HTR-8/SVneo (cell line): ENCODE measurements at places on chromosomes 11 and 22.

- DNase-seq, result no peak
Observed at GRCh38 chr11:45895553-45896259, 10.3 kb downstream of the MAPK8IP1 start.

- peak; percentile 58 for DNase-seq
Observed at GRCh38 chr22:21942407-21943343, 10.0 kb downstream of the PPM1F start.

DNA sequence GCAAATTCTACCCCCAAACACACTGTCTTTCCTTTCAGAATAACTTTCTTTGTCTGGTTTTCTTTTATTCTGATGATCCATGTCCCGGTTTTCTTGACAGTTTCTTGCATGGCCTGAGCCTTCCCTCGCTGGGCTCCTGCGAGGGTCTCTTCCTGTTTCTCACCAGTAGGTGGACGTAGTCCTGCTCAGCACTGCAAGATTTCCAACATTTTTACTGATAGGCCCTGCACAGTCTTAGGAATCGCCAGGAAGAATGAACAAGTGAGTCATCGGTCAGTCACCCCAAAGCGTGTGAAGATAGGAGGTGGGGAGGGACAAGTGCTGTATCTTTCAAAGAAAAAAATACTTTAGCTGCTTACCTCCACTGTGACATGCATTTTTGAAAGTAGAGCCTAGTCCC, 16.9 kb upstream of the KIRREL3 start:
- peak; percentile 70 for DNase-seq

DNA sequence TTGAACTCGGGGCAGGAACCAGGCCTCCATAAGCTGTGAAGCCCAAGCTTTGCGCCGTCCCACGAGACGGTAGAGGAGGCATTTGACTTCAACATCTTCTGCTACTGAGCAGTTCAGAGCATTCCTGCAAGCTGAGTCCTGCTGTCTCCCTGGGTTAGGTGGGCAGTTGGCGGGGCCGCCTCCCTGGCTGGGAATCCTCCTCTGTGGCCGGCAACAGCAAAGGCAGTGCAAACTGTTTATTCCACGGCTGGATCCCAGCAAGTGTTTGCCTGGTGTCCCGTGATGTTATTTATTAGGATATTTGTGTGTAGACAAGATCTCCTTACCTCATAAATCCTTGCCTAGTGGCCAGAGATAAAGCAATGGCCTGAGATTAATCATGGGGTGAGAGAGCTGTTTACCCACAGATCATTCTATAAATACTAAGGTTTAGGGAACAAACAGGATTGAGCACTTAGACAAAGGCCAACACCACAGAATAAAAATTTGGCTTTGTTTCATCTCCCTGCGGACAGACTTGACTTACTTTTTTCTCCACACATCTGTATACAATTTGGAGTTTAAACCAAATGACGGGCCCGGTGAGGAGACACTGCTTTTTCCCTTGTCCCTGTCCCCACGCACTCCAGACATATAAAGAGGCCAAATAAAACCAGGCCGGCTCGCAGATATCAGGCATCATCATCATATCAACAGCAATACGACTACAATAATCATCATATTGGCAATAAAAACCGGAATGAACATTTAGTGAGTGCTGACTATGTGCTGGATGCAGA, 63.4 kb downstream of the NAT10 start:
- no peak for DNase-seq

- DNase-seq, result no peak
Observed at GRCh38 chr11:128480066-128480465, 107.3 kb downstream of the ETS1 start.

DNA sequence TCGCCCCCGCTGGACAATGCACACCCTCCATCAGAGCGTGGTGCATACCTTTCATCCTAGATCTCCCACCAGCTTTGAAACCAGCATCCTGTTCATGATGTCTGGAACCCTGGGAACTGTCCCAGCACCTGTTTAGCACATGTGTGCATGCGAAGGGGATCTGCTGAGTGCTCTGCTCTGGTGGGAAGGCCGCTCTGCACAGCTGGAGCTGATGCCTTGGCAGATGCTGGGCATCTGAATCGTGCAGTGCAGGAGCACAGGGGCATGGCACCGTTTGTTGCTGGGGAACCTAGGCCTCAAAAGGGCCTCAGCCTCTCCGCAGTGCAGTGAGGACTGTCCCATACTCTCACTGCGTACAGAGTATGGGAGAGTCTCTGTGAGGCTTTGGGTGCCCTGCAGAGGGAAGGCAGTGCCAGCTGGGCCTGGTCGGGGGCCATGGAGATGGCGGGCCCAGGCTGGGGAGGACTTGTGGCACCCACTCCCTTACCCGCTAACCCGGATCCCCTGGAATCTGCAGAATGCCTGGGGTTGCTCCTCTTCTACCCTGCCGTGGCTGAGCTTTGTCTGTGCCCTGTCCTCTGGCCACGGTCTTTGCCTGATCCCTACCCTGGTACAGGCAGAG, 72.9 kb upstream of the ATXN10 start:
- no peak for DNase-seq

GRCh38 chr11:33988586-33989370, 62.8 kb upstream of the CAPRIN1 start:
- no peak for DNase-seq

- peak; percentile 75 for DNase-seq
Observed at GRCh38 chr11:64659417-64660144, 63.4 kb downstream of the NRXN2 start.

- peak; percentile 85 for DNase-seq
Observed at GRCh38 chr11:122628810-122629555, 26.5 kb upstream of the UBASH3B start.

GRCh38 chr11:63998558-63999348, 12.5 kb downstream of the OTUB1 start:
- DNase-seq, result no peak

GRCh38 chr11:132935383-132935782, 596.9 kb downstream of the OPCML start:
- no peak for DNase-seq

DNA sequence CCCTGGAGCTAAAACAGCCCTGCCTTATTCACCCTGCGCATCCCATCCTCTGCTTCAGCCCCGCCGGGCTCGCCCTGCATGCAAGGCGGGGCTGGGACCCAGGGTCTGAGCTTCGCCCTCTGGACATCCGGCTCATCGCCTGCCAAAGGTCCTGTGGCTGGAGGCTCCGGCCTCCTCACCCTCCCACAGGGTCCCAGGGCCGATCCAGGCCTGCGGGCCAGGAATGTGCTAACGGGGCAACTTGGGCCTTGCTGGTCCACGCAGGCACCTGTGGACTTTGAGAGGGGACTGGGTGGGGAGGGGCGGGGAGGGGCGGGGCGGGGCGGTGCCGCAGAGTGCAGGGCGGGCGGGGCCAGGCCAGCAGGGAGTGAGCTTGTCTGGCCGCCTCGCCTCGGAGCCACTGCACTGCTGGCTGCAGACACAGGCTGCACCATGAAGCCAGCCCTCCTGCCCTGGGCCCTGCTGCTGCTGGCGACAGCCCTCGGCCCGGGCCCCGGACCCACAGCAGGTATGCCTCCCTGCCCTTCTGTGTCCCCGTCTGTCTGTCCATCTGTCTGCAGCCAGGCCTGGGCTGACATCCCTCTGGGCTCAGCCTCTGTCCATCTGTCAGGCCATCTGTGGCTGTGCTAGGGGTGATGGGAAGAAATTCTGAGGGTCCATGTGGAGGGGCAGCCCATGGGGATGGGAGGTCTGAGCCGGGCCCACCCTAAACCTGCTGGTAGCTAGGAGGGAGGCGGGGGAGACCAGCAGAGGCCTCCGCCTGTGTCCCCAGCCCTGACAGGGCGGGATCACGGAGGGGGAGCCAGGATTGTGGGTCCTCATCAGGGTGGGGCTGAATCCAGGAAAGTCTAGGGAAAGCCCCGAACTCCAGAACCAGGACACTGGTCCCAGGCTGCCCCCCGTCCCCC, at the start of gene SUSD2:
Gene SUSD2 (plus strand): TSS at position 400 of the 908 bp plus-strand sequence. CDS start 33 bp downstream, at position 433.
- no peak for DNase-seq

GRCh38 chr11:129319751-129320150, 55.9 kb upstream of the BARX2 start:
- DNase-seq, result no peak

- DNase-seq, result no peak
Observed at GRCh38 chr11:99614352-99614751, 593.6 kb downstream of the CNTN5 start.

- DNase-seq, result no peak
Observed at GRCh38 chr11:45592636-45593035, 72.8 kb downstream of the CHST1 start.

GRCh38 chr11:43550714-43551113, 129.8 kb upstream of the HSD17B12 start:
- DNase-seq, result no peak

DNA sequence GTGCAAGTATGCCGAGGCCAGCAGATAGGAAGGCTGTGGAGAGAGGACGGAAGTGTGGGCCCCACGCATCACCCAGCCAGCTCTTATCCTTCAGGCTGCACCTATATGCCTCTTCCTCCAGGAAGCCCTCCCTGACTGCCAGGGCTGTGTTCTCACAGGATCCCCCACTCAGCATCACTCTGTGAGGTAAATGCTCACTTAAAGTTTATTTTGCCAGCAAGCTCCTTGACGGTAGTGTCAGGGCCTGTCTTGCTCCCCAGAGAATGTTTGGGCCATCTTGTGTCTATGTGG, 4.4 kb downstream of the TBX10 start:
- DNase-seq, result no peak

- no peak for DNase-seq
Observed at GRCh38 chr11:79080551-79080950, 360.3 kb downstream of the TENM4 start.

DNA sequence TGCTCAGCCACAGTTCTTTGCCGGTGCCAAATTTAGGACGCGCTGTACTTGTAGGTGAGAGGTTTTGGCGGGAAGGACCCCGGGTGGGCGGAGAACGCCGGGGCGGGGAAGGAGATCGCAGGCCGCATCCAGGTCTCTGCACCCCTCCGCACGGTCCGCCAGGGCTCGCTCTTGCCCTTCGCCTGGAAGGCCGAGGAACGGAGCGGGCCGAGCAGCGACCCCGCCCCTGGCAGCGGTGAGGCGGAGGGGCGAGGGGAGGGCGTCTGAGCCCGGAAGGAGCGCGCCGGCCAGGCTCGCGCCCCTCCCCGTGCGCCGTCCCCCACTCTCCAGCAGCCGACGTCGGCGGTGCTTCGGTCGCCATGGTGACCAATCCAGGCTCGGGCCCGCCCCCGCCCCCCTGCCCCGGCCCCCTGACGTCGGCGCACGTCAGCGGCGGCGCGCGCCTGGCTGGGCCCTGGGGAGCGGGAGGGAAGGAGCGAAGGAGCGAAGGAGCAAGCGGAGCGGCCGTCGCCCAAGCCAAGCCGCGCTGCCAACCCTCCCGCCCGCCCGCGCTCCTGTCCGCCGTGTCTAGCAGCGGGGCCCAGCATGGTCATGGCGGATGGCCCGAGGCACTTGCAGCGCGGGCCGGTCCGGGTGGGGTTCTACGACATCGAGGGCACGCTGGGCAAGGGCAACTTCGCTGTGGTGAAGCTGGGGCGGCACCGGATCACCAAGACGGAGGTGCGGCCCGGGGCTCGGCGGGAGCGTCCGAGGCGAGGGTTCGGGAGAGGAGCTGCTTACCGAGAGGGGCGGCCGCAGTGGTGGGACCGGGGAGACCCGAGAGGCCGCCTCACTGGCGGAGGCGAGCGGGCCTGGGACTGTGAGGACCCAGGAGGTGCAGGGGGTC, at the start of gene SIK2:
Gene SIK2 (plus strand): TSS at position 471 of the 886 bp plus-strand sequence. CDS start 115 bp downstream, at position 586.
- peak; percentile 98 for DNase-seq

DNA sequence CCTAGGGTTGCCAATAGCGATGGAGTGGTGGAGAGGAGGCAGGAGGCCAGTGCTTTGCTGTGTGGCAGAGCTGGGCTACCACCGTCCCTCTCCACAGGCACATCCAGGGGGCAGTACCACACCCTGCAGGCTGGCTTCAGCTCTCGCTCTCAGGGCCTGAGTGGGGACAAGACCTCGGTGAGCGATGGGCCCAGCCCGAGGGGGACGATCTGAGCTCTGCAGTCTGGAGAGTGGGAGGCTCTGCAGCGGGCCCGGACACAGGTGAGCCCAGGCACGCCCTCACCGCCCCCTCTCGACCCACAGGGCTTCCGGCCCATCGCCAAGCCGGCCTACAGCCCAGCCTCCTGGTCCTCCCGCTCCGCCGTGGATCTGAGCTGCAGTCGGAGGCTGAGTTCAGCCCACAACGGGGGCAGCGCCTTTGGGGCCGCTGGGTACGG, 2.5 kb downstream of the PKP3 start:
- DNase-seq, result peak; percentile 49

- no peak for DNase-seq
Observed at GRCh38 chr11:44416776-44417175, 106.8 kb upstream of the ALX4 start.

GRCh38 chr11:1936781-1937615, 10.1 kb upstream of the MRPL23 start:
- DNase-seq, result no peak

DNA sequence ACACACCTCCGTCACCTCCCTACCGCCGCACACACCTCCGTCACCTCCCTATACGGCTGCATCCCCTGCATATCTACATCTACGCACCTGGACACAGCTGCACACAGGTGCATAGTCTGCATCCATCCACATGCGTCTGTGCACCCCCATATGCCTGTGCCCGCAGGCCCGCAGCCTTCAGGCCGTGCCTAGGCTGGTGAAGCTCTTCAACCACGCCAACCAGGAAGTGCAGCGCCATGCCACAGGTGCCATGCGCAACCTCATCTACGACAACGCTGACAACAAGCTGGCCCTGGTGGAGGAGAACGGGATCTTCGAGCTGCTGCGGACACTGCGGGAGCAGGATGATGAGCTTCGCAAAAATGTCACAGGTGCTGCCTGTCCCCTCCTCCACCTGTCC, 4.8 kb downstream of the PKP3 start:
- no peak for DNase-seq

DNA sequence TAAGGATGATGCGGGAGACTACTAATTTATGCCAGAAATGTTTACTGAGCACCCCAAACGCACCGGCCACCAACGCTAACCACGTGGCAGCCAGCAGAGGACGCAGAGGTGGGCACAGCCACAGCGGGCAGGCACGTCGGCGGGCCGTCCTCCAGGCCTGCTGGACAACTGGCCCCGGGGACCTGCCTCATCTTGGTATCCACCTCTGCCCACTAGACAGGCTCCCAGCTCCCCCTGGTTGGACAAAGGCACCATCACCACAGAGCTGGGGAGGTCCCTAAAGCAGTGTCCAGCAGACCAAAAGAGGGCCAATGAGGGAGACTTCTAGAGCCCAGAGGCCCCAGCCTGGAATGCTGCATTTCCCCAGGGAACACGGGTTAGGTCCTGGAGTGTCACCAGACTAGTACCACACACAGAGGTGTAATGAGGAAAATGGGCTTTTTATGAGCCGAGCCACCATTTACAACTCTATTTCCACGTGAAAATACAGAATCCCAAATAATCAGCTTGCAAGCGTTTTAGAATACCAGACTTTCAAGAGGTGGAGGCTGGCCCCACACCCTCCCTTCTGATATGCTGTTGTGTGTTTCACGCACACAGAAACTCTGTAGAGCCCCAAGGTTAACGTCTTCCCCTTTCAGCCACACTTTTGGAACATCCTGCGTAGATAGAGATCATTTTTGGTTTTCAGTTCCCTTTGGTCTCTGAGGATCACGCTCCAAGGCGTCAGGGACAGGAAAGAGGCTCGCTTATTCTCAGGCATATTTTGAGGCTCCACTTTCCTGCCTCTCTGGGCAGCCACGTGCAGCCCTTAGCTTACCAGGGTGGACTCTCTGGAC, 23.7 kb upstream of the BID start:
- DNase-seq, result no peak
